ENCODE measurements at places on chromosomes 5 and 9.

GRCh38 chr5:179421144-179421901 lies 76.1 kb upstream of the ADAMTS2 start:
- DNase-seq = no peak

GRCh38 chr9:99264070-99264680 lies 42.1 kb downstream of the SEC61B start:
- DNase-seq = no peak

GRCh38 chr5:14915291-14915952 lies 43.8 kb upstream of the ANKH start:
- DNase-seq = no peak

DNA sequence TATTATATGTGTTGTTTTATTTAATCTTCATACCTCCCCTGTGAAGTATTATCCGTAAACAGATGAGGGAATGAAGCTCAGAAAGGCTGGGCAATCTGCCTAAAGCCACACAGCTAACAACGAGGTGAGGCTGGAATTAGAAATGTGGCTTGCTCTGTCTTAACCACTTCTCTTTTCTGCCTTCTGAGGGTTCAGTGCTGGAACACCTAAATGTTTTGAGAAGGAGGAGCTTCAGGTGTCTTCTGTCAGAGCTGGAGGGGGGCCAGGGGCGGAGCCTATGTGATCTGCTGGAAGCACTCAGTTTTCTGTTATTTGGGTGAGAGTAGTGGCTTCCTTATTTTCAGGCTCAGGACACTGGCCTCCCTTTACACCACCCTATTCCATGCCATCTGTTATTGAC lies 35.0 kb upstream of the ARAP3 start:
- no peak for DNase-seq

DNA sequence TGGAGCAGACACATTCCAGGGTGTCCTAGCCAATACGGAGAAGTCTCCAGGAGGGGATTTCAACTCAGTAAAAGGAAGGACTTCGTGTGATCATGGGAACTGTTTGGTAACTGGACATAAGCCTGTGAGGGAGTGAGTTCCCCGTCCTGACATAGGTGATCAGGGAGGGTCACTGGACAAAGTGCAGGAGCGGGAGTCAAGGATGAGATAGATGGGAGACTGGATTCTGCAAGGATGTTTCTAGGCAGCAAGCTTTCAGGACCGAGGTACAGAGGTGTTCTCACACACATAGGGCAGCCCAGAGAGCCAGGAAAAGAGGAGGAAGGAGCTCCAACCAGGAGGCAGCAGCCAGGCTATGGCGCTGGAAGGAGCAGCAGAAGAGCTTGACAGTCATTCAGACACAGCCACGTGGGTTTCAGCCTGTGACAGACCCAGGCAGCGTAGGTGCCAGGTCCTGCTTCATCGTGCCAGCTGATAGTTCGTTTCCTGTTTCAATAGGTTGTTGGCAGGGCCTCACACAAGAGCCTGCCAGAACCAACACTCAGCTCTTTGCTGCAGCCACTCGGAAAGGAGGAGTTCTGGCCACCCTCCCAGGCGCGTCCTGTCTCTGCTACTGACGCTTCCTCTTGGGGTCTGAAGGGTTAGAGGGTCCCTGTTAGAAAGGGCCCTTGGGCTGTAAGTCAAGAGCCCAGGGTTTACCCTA lies 84.1 kb downstream of the AMBP start:
- DNase-seq = no peak
